Activated CD4-positive, alpha-beta T cell treated with anti-CD3 and anti-CD28 coated beads, Interleukin-2, amount 10 ng/mL, durations not matched to agents 24 days and 14 days (primary cell): ENCODE measurements at places on chromosomes 7 and 10. TPM values are rescaled to one million over a fixed set of nuclear protein-coding genes. Genes with fewer than 3 reads are reported as not detected.

Gene MDFIC
- 172 and 175 TPM in 2 replicates for total RNA-seq

Gene TMEM225B
- total RNA-seq, result 0.50 and 0.61 TPM in 2 replicates

Gene OR2A1
- total RNA-seq, result not detected in 2 replicates

Gene ASB4
- total RNA-seq, result not detected in 2 replicates

Gene NRG3
- total RNA-seq, result not detected in 2 replicates

Gene TAS2R41
- not detected in 2 replicates for total RNA-seq

Gene PPP1R17
- not detected in 2 replicates for total RNA-seq

Gene FAM25A
- not detected in 2 replicates for total RNA-seq

Gene PLCE1
- total RNA-seq, result not detected in 2 replicates

Gene ENKUR
- not detected in 2 replicates for total RNA-seq

Gene TMEM178B
- 0.52 and 0.68 TPM in 2 replicates for total RNA-seq

Gene NAT16
- total RNA-seq, result not detected in 2 replicates

Gene ZNF33B
- total RNA-seq, result 7.1 and 7.8 TPM in 2 replicates

Gene ZNF735
- total RNA-seq, result not detected in 2 replicates

Gene COX15
- 40.7 and 41.1 TPM in 2 replicates for total RNA-seq

Gene CALHM3
- total RNA-seq, result not detected in 2 replicates

Gene NPC1L1
- not detected in 2 replicates for total RNA-seq
